Gastroesophageal sphincter (tissue), 4 donors: ENCODE measurements at places on chromosomes 7 and 10. TPM values are rescaled to one million over a fixed set of nuclear protein-coding genes. Genes with fewer than 3 reads are reported as not detected.

CALML5 gene
- not detected for total RNA-seq

VAX1 gene
- not detected for total RNA-seq

CFAP69 gene
- 11.5 TPM for total RNA-seq

CYP3A4 gene
- total RNA-seq: not detected

FIGNL1 gene
- total RNA-seq: 7.1 TPM

ZNF775 gene
- total RNA-seq: 11.2 TPM

PTPN20 gene
- total RNA-seq: 4.2 TPM

HOXA7 gene
- total RNA-seq: 1.6 TPM

LIPJ gene
- 0.12 TPM for total RNA-seq
